Activated CD4-positive, alpha-beta T cell treated with anti-CD3 and anti-CD28 coated beads for 4 hours (primary cell): ENCODE measurements at places on chromosomes 4 and X.

GRCh38 chr4:102170910-102171309 is 174.4 kb downstream of the SLC39A8 start:
- no peak for DNase-seq

DNA sequence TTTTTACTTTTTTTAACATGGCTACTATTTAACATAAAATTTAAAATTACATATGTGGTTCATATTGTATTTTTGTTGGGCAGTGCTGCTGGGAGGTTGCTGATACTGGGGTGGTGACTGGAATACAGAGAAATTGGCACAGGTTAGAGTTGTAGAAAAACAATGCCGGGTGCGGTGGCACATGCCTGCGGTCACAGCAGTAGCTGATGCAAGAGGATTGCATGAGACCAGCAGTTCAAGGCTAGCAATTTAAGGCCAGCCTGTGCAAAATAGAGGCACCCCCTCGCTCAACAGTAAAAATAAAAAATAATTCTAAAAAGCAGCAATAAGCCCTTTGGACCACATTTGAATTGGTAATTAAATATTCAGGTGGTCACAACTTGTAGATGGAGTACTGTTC is 11.8 kb upstream of the CPE start:
- no peak for DNase-seq

DNA sequence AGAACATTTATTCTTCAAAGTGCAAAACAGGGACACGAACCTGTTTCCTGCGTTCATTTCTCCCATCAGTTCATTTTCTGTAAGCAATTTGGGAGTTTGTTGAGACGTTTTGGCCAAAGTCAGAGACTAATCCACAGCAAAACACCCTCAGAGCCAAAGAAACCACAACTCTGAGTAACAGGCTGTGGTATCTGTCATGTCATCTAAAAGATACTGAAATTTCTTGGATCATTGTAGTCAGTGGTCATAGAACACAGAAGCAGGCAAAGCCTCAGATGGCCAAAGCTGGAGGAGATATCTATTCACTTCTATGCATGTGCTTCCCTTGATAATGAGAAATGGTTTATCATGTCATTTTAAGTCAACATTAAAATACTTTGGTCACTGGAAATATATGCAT is 485.6 kb upstream of the GALNT7 start:
- DNase-seq, result no peak

GRCh38 chr4:125382995-125383394 is 68.2 kb downstream of the FAT4 start:
- no peak for DNase-seq

- no peak for DNase-seq
These were observed 72.2 kb downstream of the CWH43 start for GRCh38 chr4:49058306-49058705.

GRCh38 chr4:1869530-1870327 is 1.5 kb upstream of the NSD2 start:
- DNase-seq, result no peak

DNA sequence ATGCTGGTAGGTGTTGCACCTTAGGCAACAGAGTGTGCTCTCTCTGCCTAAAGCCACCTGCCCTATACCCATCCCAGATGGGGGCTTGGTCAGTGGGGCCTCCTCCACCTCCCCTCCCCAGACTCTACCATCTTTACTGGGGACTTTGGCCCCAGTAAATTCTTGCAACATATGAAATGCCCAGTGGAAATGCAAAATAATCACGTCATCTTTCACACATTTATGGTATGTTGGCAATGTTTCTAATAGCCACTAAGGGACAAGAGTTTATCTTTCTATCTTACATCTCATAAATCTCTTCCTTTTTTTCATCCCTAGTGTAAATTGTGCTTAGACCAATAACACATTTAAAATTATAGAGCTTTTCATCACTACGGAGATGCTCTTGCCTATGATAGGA is 103.0 kb upstream of the MAML3 start:
- no peak for DNase-seq

GRCh38 chr4:113349430-113349829 is 300.0 kb downstream of the ANK2 start:
- no peak for DNase-seq

- DNase-seq, result no peak
These were observed 229.3 kb downstream of the ANKRD50 start for GRCh38 chr4:124483048-124483906.

DNA sequence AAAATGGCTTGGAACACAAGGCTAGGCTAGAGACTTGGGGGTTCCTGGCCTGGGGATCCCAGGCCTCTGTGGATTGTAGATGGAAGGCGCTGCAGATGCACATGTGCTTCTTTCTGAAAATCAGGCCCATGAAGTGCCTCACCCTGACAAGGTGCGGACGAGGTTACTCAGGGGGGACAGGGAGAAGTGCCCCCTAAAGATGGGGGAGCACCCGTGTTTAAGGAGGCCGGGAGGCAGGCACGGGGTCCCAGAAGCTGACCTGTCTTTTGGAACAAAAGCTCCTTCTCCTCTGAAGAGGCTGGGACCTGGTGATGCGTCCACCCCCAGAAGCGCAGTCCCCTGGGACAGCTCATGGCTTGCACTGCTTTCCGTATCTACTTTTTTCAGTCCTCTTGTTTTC is 2.4 kb downstream of the PDZD4 start:
- no peak for DNase-seq

DNA sequence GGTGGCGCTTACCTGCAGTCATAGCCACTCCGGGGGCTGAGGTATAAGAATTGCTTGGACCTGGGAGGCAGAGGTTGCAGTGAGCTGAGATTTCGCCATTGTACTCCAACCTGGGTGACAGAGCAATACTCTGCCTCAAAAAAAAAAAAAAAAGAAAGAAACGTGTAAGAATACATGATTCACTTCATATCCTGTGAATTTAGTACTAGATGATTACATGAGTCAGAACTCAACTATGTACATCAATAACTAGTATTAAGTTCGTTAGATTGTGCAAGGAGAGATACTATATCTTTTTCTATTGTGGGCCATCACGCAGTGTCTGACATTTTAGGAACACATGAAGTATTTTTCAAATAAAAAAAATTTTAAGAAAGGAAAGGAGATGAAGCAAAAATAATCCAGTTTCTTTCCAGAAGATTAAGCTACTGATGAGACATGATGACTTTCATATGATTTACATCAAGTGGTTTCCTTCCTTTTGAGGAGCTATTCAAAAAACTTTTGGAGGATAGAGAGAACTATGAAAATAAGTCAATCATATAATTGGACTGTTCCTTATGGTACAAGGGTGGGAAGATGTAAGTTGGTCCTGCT is 64.7 kb upstream of the EXOC1L start:
- DNase-seq, result no peak

DNA sequence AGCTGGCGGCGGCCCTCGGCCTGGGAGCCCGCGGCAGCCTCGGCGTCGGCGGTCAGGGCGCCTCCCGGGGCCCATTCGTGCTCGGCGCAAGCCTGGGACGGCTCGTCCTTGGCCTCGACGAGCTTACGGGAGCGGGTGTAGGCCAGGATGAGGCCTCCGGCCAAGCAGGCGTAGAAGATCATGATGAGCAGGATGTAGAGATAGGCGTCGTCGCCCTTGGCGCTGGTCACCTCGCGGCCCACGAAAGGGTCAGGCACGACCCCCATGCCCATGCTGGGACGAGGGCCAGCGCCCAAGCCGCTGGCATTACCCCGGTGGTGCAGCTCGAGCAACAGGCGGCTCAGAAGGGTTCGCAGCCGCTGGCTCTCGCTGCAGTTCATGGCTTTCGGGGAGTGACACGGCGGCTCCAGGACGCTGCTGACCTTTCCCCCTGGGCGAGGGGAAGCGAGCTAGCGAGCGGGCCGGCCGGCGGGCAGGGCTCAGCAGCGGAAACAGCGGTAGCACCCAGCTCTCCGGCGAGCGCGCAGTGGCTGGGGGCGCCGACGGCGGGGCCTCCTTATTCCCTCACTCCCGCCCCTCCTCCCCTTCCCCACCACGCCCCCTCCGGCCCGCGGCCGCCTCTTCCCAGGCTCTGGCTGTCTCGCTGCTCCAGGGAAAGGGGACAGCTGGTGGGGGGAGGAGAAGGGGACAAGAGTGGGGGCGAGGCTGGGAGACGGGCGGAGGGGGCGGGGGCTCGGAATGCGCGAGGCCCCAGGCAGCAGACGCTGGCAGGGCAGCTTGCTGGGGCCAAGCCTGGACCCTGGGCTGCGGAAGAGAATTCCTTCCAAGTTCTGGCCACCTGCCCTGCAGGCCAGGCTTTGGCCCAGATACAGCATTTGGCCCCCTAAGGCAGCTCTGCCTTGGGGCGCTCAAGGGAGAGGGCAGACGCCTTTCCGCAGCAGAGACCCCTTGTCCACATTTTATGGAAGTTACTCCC is at the start of gene KCNE5:
Gene KCNE5 (minus strand): TSS at position 532 of the 976 bp plus-strand sequence. CDS start 152 bp downstream, at position 380.
- no peak for DNase-seq

- DNase-seq, result no peak
These were observed 113.4 kb upstream of the FAM241A start for GRCh38 chr4:112031712-112032328.

- no peak for DNase-seq
These were observed 126.5 kb downstream of the ADGRA3 start for GRCh38 chr4:22389240-22389870.
